ENCODE measurements at places on chromosomes 2 and 18.

GRCh38 chr2:64246962-64247361, 102.7 kb upstream of the PELI1 start:
- DNase-seq, result no peak

DNA sequence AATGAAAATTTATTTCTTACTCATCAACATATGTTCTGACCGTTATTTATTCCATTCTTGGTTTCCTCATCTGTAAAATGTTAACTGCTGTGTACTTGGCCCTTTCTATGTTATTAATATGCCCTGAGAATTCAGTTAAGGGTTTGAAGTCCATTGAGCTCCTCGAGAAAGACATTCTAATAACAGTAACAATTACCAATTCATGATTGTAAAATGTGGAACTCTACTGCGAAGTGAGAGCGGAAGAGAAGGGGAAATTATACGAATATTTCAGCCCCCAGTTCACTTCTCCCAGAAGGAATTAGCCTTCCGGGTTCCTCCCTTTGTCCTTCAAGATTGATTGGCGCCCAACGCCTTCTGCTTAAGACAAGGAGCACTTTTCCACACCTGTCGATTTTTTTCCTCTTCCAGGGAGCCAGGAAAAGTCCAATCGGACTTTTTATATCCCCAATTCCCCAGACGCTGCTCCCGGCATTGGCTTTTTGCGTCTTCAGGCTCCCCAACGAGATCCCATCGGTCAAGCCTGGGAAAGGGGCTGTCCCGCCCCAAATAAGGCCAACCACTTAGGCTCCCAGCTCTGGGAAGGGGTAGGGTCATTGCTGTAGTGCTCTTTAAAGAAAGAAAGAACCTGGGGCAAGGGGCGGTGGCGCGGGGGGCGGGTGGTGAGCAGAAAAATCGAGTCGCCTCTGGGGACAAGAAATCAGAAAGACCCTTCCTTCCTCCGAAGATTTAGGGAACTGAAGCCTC, 1.6 kb downstream of the DSC2 start:
- DNase-seq, result peak; percentile 32

GRCh38 chr2:231795525-231796327, 9.5 kb downstream of the COPS7B start:
- peak; percentile 42 for DNase-seq

GRCh38 chr2:38615237-38615636, 12.5 kb upstream of the HNRNPLL start:
- no peak for DNase-seq

- no peak for DNase-seq
Observed at GRCh38 chr18:9616049-9616448, 1.7 kb upstream of the PPP4R1 start.

GRCh38 chr2:236550290-236550689, 19.3 kb upstream of the ACKR3 start:
- no peak for DNase-seq

- DNase-seq, result no peak
Observed at GRCh38 chr2:128734521-128735295, 416.0 kb upstream of the HS6ST1 start.

GRCh38 chr2:180787330-180787729, 193.1 kb upstream of the UBE2E3 start:
- no peak for DNase-seq

GRCh38 chr2:23456881-23457760, 72.1 kb downstream of the KLHL29 start:
- no peak for DNase-seq

DNA sequence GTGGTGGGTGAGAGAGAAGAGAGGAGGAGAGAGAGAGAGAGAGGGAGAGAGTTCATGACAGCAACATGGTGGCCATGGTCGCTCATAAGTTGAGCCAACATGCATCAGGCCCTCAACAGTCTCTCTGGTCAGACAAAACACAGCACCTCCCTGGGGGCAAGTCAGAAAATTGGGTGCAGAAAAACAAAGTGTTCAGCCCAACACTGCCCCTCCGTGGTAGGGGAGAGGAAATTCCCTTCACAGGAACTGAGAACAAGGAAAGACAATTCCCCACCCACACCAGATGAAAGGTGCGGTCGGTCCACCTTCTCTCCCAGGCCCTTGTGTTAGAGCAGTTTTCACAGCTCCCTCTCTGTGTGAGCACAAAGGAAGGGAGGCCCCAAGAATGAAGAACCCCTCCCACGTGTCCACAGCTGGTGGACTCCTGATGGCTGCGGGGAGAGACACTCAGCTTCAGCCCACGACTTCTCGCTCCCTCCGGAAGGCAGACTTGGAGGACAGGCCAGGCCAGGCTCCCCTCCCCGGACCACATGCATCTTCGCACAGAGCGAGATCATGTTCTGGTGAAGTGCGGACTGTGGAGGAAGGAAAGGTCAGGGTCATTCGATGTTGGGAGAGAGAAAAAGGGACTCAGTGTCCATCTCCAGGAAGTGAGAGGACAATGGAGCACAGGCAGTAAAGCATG, 181.7 kb downstream of the ANAPC1 start:
- DNase-seq, result peak; percentile 32

DNA sequence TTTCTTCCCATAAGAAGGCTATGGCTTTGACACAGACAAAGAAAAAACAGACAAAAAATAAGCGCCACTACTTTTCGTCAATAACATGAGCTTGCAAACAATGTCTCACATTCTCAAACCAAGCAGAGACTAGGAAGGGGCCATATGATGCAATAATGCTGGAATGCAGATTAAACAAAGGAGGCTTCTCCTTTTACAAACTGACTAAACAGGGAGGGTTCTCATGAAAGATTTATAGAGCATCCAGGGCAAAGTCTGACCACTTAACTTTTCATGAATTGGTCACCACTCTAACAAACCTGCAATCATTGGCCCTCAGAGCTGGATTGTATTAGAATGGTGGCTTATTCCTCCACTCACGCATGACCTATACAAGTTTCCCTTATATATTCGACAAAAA, 663.3 kb upstream of the CHAC2 start:
- no peak for DNase-seq

DNA sequence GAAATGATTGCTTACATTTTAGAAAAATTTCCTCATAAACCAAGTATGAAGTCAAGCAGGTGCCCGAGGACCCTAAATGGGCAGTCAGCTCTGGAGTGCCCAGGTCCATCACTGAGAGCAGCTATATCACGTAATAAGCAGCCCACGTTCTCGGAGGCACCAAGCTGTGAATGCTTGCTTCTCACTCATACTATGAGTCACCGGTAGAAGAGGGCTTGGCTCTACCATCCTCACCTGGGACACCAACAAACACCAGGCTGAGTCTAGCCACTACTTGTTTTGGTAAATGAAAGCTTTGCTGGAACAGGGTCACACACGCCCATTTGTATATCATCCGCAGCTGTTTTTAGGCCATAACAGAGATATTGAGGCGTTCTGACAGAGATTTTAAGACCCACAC, 207.5 kb downstream of the SEPTIN10 start:
- no peak for DNase-seq

DNA sequence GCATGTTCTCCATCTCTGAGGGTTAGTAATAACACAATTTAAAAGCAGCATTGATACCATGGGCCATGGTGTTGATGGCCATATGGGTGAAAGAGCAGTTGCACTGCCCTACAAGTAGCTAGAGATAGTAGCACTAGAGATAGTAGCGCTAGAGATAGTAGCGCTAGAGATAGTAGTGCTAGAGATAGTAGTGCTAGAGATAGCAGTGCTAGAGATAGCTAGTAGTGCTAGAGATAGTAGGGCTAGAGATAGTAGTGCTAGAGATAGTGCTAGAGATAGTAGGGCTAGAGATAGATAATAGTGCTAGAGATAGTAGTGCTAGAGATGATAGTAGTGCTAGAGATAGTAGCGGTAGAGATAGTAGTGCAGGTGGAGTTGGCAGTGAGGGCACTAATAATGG, 39.5 kb upstream of the KLHL14 start:
- DNase-seq, result no peak

GRCh38 chr2:113977060-113977659, 87.3 kb downstream of the ACTR3 start:
- DNase-seq, result no peak

GRCh38 chr2:230664128-230664527, 48.5 kb upstream of the CAB39 start:
- DNase-seq, result no peak

- peak; percentile 72 for DNase-seq
Observed at GRCh38 chr2:30072250-30072842, 74.5 kb upstream of the YPEL5 start.

GRCh38 chr2:184596819-184597411, 1.4 kb upstream of the ZNF804A start:
- no peak for DNase-seq

DNA sequence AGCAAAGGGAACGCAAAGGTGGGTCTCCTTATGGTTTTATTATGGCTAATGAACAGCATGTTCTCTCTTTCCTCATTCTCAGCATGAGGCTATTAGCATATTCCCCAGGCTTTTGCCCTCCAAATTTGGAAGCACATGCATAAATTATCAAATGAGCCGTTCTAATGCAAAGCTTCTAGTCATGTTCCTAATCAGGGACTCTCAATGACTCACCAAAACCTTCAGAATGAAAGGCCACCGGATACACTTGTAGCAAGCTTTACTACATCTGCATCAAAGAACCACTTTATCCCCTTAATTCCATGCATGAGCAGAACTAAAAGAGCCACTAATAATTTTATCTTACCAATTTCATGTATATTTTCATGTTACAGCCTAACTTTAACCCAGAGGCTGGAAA, 310.5 kb downstream of the LRATD1 start:
- DNase-seq, result no peak

- DNase-seq, result no peak
Observed at GRCh38 chr2:21270083-21270491, 146.3 kb downstream of the TDRD15 start.

- DNase-seq, result no peak
Observed at GRCh38 chr2:191638802-191639172, 39.1 kb upstream of the NABP1 start.

DNA sequence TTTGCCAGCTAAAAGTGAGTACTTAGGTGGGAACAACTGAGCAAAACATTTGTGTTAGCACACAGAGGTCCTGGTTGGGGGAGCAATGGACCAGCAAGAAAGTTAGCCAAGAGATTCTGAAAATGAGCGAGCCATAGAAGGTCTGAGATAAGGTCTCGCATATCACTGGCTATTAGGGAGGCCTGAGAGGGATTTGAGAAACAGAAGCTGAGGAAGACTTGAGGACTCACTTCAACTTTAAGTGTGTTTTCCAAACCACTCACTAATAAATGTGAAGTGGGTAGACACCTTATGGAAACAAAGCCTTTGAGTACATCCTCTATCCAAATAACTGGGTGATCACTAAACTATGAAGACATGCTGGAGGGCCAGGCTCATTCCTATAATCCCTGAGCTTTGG, 958.5 kb downstream of the DPP10 start:
- DNase-seq, result no peak

- DNase-seq, result no peak
Observed at GRCh38 chr18:13559754-13560153, 166.6 kb downstream of the FAM210A start.

DNA sequence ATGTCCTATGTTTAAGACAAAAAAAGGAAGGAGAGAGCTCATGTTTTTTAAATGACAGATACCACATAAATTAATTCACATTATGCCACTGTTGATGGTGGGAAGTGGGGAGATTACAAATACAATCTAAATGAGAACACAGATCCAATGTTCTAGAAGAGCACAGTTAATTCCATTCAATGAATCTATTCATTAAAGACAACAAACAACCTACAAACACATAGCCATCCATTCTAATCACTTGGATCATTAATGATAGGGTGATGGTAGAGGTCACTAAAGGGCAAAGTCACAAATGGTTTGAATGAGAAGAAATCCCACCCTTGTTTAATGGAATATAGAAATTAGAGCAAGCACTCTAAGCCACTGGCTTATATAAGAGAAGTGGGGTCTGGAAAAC, 21.7 kb downstream of the HNRNPA3 start:
- no peak for DNase-seq

GRCh38 chr2:233084488-233084887, 24.3 kb downstream of the INPP5D start:
- no peak for DNase-seq

GRCh38 chr2:26001743-26002351, 19.6 kb upstream of the KIF3C start:
- no peak for DNase-seq

GRCh38 chr2:158131919-158132566, 30.4 kb downstream of the UPP2 start:
- DNase-seq, result peak; percentile 56

DNA sequence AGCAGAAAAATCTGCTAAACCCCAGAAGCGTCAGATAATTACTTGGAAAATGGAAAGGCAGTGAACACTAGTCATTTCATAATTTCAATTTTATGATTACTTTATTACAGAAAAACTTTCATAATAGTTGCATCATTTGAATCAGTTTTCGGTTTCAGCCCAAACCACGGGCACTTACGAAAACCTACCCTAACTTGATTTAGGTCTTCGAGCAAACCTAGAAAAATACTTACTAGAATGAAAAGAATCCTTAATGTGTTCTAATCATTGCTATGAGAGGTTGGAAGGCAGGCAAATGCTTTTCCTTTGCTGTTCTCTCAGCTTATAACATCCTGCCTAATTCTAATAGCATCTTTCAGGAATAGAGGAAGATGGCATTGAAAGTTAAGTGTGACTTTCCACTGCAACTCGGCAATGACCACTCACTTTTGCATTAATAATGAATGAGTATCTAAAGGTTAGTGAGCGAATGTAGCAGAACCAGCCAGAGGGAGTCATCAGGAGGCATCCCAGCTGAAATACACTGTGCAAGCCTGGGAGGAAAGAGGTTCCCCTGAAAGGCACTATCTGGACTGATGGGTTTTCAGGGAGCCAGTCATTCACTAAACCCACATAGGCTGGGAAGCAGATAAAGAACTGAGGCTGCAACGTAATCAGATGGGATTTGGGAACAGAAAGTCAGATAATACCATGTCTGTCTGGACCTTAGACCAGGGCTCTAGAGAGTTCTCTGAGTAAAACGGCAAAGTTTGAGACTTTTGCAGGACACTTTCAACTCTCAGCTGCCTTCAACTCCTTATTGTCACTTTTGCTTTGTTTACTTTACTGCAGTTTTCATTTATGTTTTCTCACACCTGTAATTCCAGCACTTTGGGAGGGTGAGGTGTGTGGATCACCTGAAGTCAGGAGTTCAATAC, 520.8 kb downstream of the RNF144A start:
- DNase-seq, result no peak

DNA sequence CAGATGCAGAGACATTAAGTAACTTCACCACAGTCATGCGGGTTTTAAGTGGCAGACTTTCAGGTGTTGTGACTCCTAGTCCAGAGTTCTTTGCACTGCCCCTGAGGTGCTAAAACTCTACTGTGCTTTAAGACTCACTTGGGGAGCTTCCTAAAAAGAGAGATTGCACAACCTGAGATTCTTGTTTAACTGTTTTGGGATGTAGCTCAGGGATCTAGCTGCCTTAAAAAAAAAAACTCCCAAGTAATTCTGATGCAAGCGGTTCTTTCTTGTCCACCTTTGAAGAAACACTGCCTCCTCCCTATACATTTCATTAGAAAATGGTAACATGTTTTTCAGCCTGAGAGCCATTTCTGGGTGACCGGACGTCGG, 13.0 kb downstream of the IL37 start:
- DNase-seq, result no peak

- no peak for DNase-seq
Observed at GRCh38 chr2:102268510-102269199, 42.7 kb upstream of the IL1RL1 start.

GRCh38 chr2:189411860-189412259, 29.4 kb upstream of the WDR75 start:
- no peak for DNase-seq

GRCh38 chr2:28620291-28620793, 124.5 kb downstream of the PLB1 start:
- no peak for DNase-seq

All from D341Med (cell line).